Fibroblast of the aortic adventitia (primary cell): ENCODE measurements at places on chromosomes 2 and 18. TPM values are rescaled to one million over a fixed set of nuclear protein-coding genes. Genes with fewer than 3 reads are reported as not detected.

GRCh38 chr2:75920859-75921551, 210.3 kb upstream of the GCFC2 start:
- DNase-seq, result no peak

DNA sequence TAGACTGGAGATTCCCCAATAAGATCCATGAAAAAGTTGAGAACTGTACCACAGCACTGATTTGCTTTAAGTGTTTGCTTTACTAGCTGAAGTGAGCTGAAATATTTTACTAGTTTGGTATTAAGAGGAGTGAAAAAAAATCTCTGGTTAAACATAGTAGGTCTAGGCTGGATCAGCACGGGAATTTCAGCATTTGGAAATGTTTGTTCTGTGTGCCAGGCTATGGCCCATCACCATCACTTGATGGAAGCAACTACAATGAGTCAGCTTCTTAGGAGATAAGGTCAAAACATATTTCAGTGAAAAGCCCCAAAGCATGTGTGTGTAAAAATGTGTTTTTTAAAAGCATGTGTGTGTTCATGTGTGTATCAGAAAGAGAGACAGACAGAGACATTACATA, 131.4 kb upstream of the DNMT3A start:
- DNase-seq, result peak; percentile 52

DNA sequence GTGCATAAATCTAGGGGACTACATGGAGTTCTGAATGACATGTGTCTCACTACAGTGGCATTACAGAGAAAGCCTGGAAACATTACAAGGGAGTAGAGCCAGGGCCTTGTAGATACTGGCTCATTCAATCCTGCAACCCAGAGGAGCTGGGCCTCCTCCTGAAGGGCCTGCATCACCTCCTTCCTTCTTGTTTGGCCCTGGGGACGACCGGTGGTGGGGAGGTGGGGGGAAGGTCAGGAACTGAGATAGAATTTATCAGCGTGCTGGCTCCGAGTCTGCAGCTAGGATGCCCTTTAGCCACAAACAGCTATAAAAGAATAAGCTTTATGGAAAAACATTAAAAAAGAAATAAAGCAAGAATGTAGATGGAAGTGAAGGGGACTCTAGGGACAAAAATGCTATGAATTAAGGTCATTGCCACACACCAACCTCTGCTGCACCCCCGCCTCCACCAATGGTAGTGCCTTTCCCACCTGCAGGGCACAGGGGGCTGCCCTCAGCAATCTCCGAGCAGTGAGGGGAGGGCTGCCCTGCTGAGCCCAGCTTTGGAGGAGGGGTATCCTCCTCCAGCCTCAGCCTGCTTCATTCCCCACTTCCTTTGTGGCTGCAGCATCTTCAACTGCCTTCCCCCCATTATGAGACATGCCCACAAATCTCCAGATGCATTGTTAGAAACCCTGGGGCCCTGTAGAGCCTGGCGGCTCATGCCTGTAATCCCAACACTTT, 149.0 kb downstream of the MSH2 start:
- DNase-seq, result no peak

Gene MTERF4
- 36.5 and 73.4 TPM in 2 replicates for total RNA-seq

Gene RBM44
- total RNA-seq, result 0.27 and 0.65 TPM in 2 replicates

Gene CFAP210
- total RNA-seq, result 0.09 TPM in 1 of 2 replicates, not detected in the other

Gene PTPRN
- 0.36 and 1.8 TPM in 2 replicates for total RNA-seq

Gene CYP27A1
- 10.5 and 42.8 TPM in 2 replicates for total RNA-seq
